AG04450 (cell line): ENCODE measurements at places on chromosomes 6 and 20. TPM values are rescaled to one million over a fixed set of nuclear protein-coding genes. Genes with fewer than 3 reads are reported as not detected.

ELOVL2 gene
- 2.4 and 2.9 TPM in 2 replicates for polyA plus RNA-seq

SRSF12 gene
- 0.04 TPM in 2 replicates for polyA plus RNA-seq

- DNase-seq: no peak
Observed at GRCh38 chr6:19382676-19383075, 454.5 kb upstream of the ID4 start.

- DNase-seq: no peak
Observed at GRCh38 chr20:43939762-43940121, 25.1 kb downstream of the TOX2 start.

GRCh38 chr20:36096435-36096834 lies 58.1 kb upstream of the EPB41L1 start:
- no peak for DNase-seq

MCHR2 gene
- polyA plus RNA-seq: not detected in 2 replicates

GRCh38 chr20:24673678-24674570 lies 204.5 kb downstream of the SYNDIG1 start:
- no peak for DNase-seq

GRCh38 chr20:11581271-11581670 lies 336.4 kb upstream of the BTBD3 start:
- DNase-seq: no peak

GRCh38 chr20:38418509-38419204 lies 16.5 kb downstream of the SNHG17 start:
- DNase-seq: no peak

JPH2 gene
- polyA plus RNA-seq: 1.3 and 1.6 TPM in 2 replicates

- no peak for DNase-seq
Observed at GRCh38 chr6:55399351-55399750, 72.1 kb downstream of the GFRAL start.

DNA sequence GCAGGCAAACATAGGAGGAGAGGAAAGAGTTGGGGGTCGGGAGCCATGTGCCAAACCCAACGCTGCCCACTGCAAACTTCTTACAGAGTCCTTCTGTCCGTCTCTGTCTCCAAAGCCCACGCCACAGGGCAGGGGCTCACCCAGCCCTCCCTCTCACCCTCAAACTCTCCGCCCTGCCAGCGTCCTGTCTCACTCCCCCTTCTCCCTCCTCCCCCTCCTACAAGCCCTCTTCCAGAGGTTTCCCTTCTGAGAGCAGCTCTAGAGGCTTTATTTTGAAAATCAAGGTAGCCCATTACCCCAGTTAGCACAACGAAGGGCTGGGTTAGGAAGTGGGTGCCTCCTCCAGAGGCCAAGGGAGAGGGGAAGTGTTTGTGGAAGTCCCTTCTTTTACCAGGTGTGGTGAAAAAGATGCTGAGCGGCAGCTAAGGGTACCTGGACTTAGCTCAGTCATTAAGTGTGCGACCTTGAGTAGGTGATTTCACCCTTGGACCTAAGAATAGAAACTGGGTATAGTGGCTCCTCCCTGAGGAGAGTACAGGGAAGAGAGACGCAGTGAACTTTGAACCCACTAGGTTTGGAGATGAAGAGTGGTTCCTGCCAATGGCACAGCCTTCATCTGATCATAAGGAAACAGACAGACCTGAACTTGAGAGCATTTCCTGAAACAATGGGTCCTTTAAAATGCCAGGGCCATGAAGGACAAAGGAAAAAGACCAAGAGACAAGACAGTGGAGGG lies 123.8 kb downstream of the BANF2 start:
- DNase-seq: no peak

HSP90AB1 gene
- 792 and 943 TPM in 2 replicates for polyA plus RNA-seq

CRYBG1 gene
- polyA plus RNA-seq: 1.8 and 1.9 TPM in 2 replicates

IL20RA gene
- 0.09 TPM in 1 of 2 replicates, not detected in the other for polyA plus RNA-seq

DNA sequence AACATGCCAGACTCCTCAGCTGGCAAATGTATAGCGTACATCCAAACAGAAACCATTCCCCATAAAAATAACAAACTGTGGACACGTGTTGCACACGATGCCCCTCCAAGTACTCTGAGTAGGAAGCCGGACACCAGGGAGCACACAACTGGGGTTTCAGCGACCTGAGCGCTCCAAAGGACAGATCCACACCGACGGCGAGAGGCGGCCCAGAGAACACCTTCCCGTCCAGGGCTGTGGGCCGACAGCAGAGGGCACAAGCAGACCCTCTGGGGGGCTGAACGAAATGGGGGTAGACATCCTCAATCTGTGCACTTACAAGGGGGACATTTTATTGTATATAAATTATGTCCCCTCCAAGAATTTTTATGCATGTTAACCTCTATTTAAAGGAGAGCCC lies 24.7 kb downstream of the TAF4 start:
- DNase-seq: no peak

DNA sequence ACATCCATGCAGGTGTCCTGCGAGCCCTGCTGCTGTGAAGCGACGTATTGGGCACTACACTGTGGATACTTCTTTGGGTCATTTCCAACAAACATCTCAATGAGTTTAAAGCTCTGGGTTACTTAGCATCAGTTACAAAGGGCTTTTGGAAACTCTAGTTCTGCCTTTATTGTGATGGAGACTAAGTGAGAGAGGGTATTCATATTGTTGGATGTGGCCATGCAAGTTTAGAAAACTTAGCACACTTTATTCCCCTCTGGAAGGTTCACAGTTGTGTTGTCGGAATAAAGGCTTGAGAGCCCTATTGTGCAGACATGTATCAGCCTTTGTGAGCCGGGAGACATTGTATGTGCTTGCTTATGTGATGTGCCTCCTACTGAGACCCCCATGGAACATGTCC lies 22.1 kb downstream of the DUSP22 start:
- DNase-seq: no peak

SNAP25 gene
- polyA plus RNA-seq: 5.3 and 6.6 TPM in 2 replicates

CALHM4 gene
- 0.11 TPM in 1 of 2 replicates, not detected in the other for polyA plus RNA-seq

STX11 gene
- polyA plus RNA-seq: 0.16 and 0.17 TPM in 2 replicates

DNA sequence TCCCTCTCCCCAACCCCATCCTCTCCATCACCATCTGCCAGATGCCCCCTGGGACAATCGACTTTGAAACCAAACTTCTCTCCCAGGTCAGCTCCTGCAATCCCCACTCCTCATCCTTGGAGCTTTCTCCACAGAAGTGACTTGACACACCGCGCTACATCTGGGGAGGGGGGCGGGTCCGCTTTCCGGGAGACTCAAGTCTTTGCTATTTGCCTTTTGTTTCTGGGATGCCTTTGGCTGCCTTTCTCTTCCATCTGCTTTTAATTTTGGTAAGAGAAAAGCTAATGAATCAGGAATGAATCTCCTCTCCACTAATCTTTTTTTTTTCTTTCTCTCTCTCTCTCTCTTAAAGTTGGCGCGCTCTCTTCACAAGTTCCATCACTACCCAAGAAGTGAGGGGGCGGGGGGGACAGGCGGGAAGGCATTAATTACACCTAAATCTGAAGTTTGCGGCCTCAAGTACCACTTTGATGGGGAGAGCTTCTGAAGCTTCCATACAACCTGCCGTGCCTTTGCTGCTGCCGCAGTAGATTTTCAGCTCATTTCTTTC lies 664 bp upstream of the TPBG start:
- peak; percentile 81 for DNase-seq

DNA sequence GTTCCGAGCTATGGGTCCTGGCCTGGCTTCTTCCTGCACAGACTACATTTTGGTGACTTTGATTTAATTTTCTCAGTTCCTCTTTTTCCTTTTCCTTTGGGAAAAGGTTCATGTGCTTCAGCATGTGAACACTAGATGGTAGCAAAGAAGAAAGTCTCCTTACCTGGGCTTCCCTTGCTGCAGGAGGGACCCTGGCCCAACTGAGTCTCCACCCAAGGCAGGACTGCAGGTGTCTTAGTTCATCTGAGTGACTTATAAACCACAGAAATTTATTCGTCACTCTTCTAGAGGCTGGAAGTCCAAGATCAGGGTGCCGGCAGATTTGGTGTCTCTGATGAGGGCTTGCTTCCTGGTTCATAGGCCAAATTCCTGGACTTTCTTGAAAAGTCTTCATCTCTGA lies 163.2 kb downstream of the SYCP2 start:
- no peak for DNase-seq

DNA sequence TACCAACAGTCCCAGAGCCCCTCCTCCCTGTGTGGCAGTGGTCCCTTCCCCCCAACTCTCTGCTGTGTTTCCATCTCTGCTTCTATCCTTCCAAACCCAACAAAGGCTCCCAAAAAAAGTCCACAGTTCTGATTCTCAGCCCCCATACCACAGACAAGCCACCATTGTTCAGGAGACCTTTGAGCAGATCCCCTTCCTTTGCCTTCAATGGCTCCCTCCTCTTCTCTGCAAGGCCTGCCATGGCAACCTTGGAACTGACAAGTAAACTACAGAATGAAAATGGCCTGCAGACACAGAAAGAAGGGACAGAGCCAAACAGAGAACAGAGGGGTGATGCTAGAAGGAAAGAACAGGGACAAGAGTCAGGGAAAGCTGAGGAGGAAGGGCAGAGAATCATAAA lies 23.2 kb downstream of the OR2H2 start:
- no peak for DNase-seq

- no peak for DNase-seq
Observed at GRCh38 chr20:54234991-54235390, 27.1 kb downstream of the PFDN4 start.

GRCh38 chr6:105545947-105546731 lies 143.3 kb upstream of the PREP start:
- no peak for DNase-seq

CRIP3 gene
- polyA plus RNA-seq: not detected in 2 replicates

DLL1 gene
- polyA plus RNA-seq: 0.06 and 0.07 TPM in 2 replicates

GRCh38 chr6:166167258-166167731 lies 356 bp downstream of the TBXT start:
- no peak for DNase-seq

- no peak for DNase-seq
Observed at GRCh38 chr20:41524980-41525613, 93.1 kb downstream of the CHD6 start.

SMOC2 gene
- not detected in 2 replicates for polyA plus RNA-seq

DNA sequence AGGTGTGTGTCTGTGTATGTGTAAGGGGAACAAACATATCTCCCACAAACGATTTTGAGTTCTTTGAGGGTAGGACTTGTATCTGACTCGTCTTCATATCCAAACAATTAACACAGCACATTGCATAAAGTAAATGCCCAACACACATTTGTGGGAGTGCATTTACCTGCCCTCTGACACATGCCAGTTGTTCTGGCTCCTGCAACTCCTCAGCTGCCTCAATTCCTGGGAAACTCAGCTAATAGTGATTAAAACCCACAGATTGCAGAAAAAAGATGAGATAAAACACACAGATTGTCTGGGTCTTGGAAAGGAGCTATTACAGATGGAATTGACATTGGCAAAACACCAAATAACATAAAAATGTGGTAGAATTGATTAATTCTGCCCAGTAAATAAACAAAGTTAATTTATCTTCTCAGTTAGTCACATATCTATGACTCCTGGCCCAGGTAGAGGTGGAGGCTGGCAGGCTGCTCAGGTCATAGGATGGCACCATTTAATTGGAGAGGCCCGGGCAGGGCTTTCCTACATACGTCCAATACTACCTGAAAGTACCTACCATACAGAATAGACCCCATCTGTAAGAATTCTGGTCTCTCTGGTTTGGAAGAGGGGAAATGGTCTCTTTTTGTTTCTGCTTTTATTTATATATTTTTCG lies 71.5 kb upstream of the IFNGR1 start:
- DNase-seq: no peak

CRISP3 gene
- polyA plus RNA-seq: not detected in 2 replicates

MDFI gene
- 0.19 and 0.35 TPM in 2 replicates for polyA plus RNA-seq

TOP1 gene
- polyA plus RNA-seq: 29.1 and 36.1 TPM in 2 replicates

DNA sequence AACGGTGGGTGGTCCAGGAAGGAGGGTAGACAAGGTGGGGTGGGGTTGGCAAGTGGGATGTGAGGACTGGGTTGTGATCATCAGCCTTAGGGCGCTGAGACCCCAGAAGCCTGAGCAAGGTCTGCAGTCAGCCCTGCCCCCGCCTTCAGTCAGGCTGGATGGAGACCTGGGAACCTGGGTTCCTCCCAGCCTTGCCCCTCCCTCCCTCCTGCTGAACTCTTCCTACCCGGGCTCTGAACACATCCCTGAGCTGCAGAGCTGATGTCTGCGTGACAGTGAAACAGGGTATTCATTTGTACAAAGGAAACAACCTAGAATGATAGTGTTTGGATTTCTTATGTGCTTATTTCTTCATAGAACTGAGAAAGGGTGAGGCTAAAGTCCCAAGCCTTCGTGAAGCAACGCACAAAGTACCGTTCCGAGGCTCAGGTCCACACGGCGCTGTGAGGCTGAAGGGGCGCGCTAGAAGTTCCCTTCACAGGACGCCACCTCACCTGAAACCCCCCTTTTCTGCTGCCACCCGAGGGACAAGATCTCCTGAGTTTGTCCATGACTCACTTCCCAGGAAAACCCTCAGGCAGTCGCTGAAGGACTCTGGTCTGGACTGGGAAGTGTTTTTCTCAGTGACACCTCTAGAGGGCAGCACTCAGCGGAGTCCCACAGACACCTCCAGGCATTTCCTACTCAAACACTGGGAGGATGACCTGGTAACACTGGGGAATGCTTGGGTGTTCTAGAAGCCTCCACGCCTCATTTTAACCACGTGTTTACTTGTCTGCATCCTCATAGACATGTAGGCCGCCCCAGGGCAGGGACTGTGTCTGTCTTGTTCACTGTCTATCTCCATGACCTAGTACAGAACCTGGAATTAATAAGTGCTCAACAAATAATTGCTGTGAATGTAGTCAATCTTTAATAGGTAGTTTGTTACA lies 1.2 kb downstream of the GSTA5 start:
- DNase-seq: peak; percentile 15

DNA sequence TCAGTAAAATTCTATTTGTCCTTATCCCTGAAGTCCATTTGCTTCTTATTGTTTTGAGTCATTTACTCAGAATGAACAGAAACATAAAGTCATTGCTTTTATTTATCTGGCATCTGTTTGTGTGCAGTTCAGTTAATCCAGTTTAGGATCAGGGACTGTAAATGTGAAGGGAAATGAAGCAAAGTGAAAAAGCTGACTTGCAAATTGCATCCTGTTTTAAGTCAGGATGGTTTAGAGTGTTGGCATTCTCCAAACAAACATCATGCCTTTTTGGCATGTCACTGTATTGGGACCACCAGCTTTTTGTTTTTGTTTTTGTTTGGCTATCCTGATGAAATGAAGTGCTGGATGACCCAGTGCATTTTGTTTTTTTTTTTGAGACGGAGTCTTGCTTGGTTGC lies 100.2 kb upstream of the CLDN20 start:
- DNase-seq: no peak

SGK2 gene
- 0.12 and 0.16 TPM in 2 replicates for polyA plus RNA-seq

C6orf62 gene
- polyA plus RNA-seq: 76.4 and 111 TPM in 2 replicates

- no peak for DNase-seq
Observed at GRCh38 chr6:42257063-42257462, 39.4 kb upstream of the MRPS10 start.

SLC25A27 gene
- polyA plus RNA-seq: 0.25 and 0.53 TPM in 2 replicates

- DNase-seq: no peak
Observed at GRCh38 chr6:140475086-140475485, 1100.6 kb upstream of the CITED2 start.

DNA sequence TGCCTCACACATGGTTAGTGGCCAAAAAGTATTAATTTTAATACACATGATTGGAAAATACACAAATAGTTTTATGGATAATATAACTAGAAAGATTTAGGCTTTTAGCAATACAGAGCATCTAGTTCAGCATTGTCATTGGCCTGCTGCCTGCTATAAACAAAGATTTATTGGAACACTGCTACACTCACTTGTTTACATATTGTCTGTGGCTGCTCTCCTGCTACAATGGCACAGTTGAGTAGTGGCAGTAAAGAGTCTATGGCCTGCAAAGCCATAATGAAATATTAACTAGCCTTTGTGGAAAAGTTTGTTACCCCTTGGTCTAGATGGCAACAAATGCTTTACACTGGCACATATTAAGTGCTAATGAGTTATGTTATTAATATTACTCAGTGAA lies 37.8 kb downstream of the ZNF451 start:
- no peak for DNase-seq

GRCh38 chr20:19590382-19590781 lies 167.7 kb upstream of the RIN2 start:
- no peak for DNase-seq

- no peak for DNase-seq
Observed at GRCh38 chr6:26067367-26067766, 19.9 kb upstream of the HFE start.
